ENCODE measurements at places on chromosomes 1 and 21.

DNA sequence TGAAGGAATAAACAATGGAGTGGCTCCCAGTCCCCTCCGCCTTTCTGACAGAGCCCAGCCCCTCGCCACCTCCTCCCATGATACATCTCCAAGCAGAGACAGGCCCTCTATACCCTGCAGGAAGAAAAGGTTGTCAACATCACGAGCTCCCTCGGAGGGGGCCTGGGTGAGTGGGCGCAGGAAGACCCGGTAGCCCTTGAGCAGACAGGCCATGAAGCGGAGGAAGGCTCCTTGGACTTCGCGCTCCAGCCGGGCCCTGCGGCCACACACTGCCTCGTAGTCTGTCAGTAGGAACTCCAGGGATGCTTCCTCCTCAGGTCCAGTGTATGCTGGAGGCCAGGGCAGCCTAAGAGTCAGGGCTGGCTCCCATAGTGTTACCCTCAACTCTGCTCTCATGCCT lies 7.0 kb downstream of the DENND4B start:
- no peak overlapping the region for H3K27ac ChIP-seq
- H3K27me3 ChIP-seq = no peaks in the 10 kb centered on the region
- peaks cover 80% of the 10 kb centered on the region for H3K36me3 ChIP-seq
- DNase-seq = no peak
- no peak overlapping the region for H3K4me3 ChIP-seq
- peaks cover 8% of the 10 kb centered on the region for H3K4me1 ChIP-seq

- no peaks in the 10 kb centered on the region for H3K36me3 ChIP-seq
- no peak overlapping the region for H3K27ac ChIP-seq
- H3K4me1 ChIP-seq = no peaks in the 10 kb centered on the region
- no peaks in the 10 kb centered on the region for H3K27me3 ChIP-seq
- DNase-seq = no peak
Observed at GRCh38 chr1:80155371-80155770, 1148.8 kb upstream of the ADGRL4 start.

- no peak overlapping the region for H3K27ac ChIP-seq
- no peak overlapping the region for H3K4me3 ChIP-seq
- H3K4me1 ChIP-seq = peaks cover 21% of the 10 kb centered on the region
- no peak for DNase-seq
Observed at GRCh38 chr1:90833466-90834110, 116.5 kb upstream of the BARHL2 start.

GRCh38 chr1:203065986-203066385 lies 19.8 kb downstream of the MYOG start:
- no peak overlapping the region for H3K27ac ChIP-seq
- H3K27me3 ChIP-seq = no peaks in the 10 kb centered on the region
- H3K4me1 ChIP-seq = peaks cover 12% of the 10 kb centered on the region
- DNase-seq = no peak
- no peak overlapping the region for H3K4me3 ChIP-seq
- no peaks in the 10 kb centered on the region for H3K36me3 ChIP-seq

DNA sequence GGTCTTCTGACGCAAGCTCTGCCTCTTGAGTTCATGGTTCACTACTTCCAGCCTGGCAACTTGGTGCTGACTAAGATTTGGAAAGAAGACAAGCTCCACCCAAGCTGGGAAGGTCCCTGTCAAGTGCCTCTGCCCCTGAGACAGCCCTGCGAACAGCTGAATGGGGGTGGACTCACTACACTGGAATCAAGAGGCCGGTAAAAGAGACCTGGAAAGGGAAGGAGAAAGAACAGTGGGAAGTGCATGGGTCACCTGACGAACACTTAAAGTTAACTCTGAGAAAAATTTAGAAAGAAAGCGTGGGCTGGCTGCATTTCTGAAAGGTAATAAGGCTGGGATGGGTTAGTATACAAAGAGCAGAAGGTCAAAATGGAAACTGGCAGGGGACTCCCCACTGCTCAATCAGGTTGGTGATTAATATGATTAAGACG lies 26.1 kb upstream of the ZNF496 start:
- H3K4me1 ChIP-seq = peaks cover 7% of the 10 kb centered on the region
- H3K4me3 ChIP-seq = no peak overlapping the region
- no peaks in the 10 kb centered on the region for H3K36me3 ChIP-seq
- no peak for DNase-seq
- H3K27me3 ChIP-seq = no peaks in the 10 kb centered on the region
